ENCODE measurements at places on chromosomes 4 and X. TPM values are rescaled to one million over a fixed set of nuclear protein-coding genes. Genes with fewer than 3 reads are reported as not detected.

The PHOX2B gene
- not detected for total RNA-seq

The KLF8 gene
- total RNA-seq: not detected

The SPATA18 gene
- 4.5 TPM for total RNA-seq

The SMPX gene
- total RNA-seq: not detected

The CSAG1 gene
- 0.27 TPM for total RNA-seq

The NDNF gene
- not detected for total RNA-seq

The ARHGEF6 gene
- total RNA-seq: 0.15 TPM

The RADX gene
- 0.06 TPM for total RNA-seq

The CYP2U1 gene
- total RNA-seq: 1.4 TPM

The TBC1D1 gene
- 21.3 TPM for total RNA-seq

The ASMT gene
- total RNA-seq: 0.74 TPM

The CDS1 gene
- 0.82 TPM for total RNA-seq

The CT45A5 gene
- 0.05 TPM for total RNA-seq

The MAGEA9B gene
- total RNA-seq: not detected

The GAGE12E gene
- not detected for total RNA-seq

The LRIT3 gene
- 0.06 TPM for total RNA-seq

The ANK2 gene
- 0.84 TPM for total RNA-seq

The DCLK2 gene
- total RNA-seq: 11.2 TPM

The BRCC3 gene
- total RNA-seq: 23.3 TPM

The CAPN6 gene
- total RNA-seq: not detected

The SMIM20 gene
- total RNA-seq: 28.1 TPM

The CFAP47 gene
- not detected for total RNA-seq

The RBM47 gene
- total RNA-seq: 19.5 TPM

The RTL3 gene
- not detected for total RNA-seq

Data from A549 treated with CpdA at 1 μM for 4 hours (cell line).